ENCODE measurements at places on chromosomes 3 and 15. TPM values are rescaled to one million over a fixed set of nuclear protein-coding genes. Genes with fewer than 3 reads are reported as not detected.

The PRC1 gene
- total RNA-seq = 11.5 TPM

The CLEC3B gene
- total RNA-seq = 29.0 TPM

The CHRFAM7A gene
- total RNA-seq = 1.6 TPM

The ADAMTS17 gene
- 5.2 TPM for total RNA-seq

The FRMD4B gene
- 67.8 TPM for total RNA-seq

The ROPN1 gene
- not detected for total RNA-seq

Data from upper lobe of left lung (tissue), 6 donors.